Effector memory CD4-positive, alpha-beta T cell (primary cell): ENCODE measurements at places on chromosomes 7 and 10.

GRCh38 chr7:92192326-92192725 is 13.4 kb upstream of the LRRD1 start:
- no peak for DNase-seq

DNA sequence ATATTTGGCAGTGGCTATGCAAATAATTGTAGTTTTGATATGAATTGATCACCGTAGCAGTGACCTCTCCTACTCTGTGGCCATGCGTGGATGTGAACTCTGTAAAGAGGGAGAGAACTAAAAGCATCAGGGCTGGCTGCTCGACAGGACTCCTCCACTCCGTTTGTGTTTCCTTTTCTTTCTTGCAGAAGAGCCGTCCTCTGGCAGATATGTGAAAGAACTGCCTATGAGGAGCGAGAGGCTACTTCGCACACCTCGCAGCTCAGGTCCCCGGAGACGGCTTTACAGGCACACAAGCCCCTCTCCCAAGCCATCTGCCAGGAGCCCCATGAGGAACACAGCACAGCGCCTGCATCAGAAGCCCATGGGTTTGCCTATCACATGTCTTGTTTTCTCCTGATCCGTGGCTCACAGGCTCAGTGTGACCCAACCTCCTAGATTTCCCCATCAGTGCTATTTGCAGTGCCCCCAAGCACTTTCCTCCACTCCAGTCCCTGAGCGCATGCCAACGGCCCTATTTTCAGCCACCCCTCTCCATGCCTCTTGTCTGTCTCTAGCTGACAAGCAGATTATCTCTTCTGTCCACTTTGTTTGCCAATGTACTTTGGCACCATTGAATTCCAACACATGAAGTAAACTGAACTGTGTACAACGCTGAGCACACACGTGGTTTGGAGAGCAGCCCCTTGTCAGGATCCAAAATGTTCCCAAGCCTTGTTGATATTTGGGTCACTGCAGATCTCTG is 164.3 kb upstream of the AKR1E2 start:
- DNase-seq, result no peak

GRCh38 chr7:102008535-102009262 is 191.3 kb downstream of the CUX1 start:
- no peak for DNase-seq

DNA sequence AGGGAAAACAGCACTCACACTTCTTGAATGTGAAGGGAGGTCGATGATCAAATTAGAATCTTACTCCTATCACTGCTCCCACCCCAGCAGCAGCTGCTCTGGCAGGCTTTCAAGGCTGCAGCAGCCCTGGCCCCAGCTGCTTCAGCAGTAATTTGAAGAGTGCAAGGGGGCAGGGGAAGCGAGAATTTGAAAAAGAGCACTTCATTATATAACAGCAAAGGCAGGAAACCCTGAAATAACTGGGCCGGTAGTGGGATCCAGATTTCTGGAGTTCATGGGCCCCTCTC is 44.9 kb downstream of the MYPN start:
- no peak for DNase-seq

GRCh38 chr10:88292185-88292514 is 291.0 kb downstream of the RNLS start:
- DNase-seq, result no peak

GRCh38 chr10:14727924-14728323 is 46.8 kb downstream of the FAM107B start:
- no peak for DNase-seq

DNA sequence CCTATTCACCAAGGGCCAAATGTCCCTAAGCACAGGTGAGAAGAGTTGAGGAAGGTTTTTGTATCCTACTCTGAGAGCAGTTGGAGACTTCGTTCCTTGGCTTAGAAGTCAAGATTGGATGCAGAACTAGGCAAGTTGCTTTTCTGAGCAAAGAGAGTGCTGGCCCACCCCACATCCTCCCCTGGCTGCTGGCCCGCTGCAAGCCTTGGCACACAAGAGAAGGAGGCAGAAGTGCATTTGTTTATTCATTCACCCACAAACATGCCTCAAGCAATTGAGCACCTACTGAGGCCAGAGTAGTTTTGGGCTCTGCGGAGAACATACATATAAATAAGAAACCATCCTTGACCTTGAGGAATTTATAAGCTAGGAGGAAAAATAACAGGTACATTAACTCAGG is 318.9 kb downstream of the KCNMA1 start:
- no peak for DNase-seq

DNA sequence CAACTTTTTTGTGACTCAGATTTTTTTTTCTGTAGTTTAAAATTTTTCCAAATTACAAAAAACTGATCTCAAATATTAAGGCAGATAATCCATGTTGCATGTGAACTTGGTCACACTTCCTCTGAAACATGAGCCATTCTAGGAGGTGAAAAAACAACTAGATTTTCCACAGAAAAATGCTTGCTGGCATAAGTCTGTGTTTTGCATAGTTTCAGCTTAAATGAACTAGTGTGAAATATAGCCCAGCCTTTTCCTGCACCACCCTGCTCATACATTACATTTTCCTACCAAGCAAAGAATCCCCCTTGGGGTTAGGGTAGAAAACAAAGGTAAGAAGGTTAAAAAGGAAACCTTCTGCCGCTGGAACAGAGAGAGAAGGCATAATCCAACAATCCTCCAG is 48.2 kb downstream of the SLC25A13 start:
- no peak for DNase-seq

DNA sequence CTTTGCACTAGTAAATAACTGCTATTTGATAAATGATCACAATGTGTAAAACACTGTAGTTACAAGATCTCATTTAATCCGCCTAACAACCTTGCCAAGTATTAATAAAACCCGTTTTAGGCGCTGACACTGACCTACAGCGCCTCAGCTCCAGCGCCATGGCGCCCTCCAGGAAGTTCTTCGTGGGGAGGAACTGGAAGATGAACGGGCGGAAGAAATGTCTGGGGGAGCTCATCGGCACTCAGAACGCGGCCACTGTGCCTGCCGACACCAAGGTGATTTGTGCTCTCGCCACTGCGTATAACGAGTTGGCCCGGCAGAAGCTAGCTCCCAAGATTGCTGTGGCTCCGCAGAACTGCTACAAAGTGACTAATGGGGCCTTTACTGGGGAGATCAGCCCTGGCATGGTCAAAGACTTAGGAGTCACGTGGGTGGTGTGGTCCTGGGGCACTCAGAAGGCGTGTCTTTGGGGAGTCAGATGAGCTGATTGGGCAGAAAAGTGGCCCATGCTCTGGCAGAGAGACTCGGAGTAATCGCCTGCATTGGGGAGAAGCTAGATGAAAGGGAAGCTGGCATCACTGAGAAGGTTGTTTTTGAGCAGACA is 1.1 kb upstream of the TNPO3 start:
- DNase-seq, result no peak

DNA sequence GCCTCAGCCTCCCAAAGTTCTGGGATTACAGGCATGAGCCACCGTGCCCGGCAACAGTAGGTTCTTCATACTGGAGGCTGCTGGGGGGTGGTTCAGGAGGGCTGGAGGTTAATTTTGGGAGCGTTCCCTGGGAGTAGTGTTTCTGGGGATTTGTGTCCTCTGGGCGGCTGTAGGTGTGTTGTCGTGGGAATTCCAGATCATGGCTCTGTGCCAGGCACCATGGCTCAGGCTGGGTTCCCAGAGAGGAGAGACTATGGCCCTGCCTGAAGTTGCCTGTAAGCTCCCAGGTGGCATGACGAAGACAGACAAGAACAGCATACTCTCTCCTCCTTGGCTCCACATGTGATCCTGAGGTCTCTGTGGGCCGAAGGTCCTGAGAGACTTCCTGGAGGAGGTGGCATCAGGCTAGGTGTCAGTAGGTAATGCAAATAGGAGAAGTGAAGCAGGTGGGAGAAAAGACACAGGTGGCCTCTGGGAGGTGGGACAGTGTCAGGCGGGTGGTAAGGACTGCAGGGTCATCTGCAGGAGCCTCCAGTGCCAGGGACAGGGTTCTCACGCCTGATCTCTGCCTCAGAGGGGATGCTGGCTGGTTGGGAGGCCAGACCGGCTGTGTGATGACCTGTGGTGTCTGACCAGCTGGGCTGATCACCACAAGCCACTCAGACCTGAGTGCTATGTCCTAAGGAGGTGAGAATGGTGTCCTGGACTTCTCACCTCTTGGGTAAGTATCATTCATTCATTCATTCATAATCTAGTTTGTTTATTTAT is 18.7 kb downstream of the CLIP2 start:
- DNase-seq, result no peak

DNA sequence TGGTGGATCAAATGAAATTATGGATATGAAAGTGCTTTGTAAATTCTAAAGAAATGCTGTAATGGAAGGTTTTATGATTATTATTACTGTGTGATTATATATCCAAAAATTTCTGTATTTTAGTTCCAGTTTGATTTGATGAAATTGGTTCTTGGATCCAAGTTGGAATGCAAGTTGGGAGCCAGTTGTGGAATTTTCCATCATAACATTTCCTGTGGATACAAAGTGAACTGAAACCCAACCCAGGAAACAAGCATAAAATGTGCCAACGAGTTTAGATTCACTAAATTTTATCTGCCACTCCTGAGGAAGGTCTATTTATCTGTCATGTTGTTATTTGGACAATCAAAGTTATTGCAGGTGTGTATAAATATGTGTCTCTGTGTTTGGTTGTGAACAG is 131.4 kb upstream of the MDFIC start:
- no peak for DNase-seq

- no peak for DNase-seq
Measured at GRCh38 chr7:13844954-13845353, 144.5 kb downstream of the ETV1 start.

- no peak for DNase-seq
Measured at GRCh38 chr10:133458021-133458709, 4.4 kb downstream of the SCART1 start.

- DNase-seq, result no peak
Measured at GRCh38 chr7:116159711-116160110, 50.6 kb upstream of the TES start.

GRCh38 chr7:126569402-126569801 is 683.3 kb downstream of the GRM8 start:
- no peak for DNase-seq

GRCh38 chr7:28360739-28361138 is 51.6 kb upstream of the CREB5 start:
- no peak for DNase-seq

DNA sequence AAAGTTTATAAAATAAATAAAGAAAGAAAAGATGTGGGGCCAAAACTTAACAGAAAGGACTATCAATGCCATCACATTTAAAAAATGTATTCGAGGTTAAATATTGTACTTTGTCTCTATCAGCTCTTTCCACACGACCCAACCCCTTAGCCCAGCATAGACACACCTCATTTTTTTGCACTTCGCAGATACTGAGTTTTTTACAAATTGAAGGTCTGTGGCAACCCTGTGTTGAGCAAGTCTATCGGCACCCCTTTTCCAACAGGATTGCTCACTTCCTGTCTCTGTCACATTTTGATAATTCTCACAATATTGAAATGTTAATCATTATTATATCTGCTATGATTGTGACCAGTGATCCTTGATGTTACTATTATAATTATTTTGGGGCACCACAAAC is 151.6 kb upstream of the TBX20 start:
- no peak for DNase-seq

DNA sequence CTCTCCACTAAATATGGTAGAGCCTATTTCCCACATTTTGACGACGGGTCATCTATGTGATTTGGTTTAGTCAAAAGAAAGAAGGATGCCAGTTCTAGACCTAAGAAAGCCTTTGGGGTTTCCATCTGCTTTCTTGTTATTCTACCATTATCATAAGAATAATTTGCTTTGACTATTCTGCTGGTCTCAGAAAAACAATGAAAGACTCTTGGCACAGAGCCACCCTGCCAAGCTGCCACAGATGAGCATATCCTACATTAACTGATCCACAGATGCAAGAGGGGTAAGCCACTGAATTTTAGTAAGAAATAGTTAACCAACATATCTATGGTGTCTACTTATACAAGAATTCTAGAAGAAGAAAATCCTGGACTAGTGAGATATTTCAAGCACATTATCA is 158.6 kb upstream of the MAGI2 start:
- no peak for DNase-seq

DNA sequence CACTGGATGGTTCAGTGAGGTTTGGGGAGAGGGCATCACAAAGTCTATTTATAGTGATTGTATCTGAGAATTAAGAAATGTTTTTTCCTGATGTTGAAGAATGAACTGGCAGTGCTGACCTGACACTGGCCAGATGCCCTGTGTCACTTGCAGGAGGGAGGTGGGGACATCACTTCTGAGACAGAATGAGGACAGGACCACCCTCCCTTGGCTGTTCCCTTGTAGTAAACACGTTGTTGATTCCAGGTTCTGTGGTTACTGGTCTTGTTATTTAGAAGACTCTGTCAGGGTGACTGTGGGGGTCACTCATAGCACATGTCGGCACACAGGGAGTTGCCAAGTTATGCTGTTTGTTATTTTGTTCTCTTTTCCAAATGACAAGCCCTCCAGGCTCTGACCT is 126.4 kb downstream of the ADCY1 start:
- DNase-seq, result no peak

GRCh38 chr10:129323879-129324278 is 143.2 kb upstream of the MGMT start:
- DNase-seq, result no peak

DNA sequence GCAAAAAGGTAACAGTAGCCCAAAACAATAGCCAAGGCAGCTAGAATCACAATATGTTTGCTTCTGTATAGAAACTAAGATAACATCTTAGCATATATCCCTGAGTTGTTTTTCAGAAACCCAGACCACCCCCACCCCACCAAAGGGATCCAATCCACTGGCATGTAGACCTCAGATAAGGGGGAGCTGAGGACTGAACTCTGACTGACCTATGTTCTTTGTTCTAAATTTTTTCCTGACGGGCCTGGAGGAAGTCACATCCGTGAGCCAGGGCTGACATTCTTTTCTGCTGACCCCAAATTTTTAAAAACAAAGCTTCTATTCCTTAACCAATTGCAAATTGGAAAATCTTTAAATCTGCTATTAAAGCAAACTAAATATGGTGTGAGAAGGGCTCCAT is 493.9 kb upstream of the IGFBP3 start:
- DNase-seq, result no peak

- DNase-seq, result no peak
Measured at GRCh38 chr7:74306730-74307469, 17.7 kb downstream of the CLIP2 start.

DNA sequence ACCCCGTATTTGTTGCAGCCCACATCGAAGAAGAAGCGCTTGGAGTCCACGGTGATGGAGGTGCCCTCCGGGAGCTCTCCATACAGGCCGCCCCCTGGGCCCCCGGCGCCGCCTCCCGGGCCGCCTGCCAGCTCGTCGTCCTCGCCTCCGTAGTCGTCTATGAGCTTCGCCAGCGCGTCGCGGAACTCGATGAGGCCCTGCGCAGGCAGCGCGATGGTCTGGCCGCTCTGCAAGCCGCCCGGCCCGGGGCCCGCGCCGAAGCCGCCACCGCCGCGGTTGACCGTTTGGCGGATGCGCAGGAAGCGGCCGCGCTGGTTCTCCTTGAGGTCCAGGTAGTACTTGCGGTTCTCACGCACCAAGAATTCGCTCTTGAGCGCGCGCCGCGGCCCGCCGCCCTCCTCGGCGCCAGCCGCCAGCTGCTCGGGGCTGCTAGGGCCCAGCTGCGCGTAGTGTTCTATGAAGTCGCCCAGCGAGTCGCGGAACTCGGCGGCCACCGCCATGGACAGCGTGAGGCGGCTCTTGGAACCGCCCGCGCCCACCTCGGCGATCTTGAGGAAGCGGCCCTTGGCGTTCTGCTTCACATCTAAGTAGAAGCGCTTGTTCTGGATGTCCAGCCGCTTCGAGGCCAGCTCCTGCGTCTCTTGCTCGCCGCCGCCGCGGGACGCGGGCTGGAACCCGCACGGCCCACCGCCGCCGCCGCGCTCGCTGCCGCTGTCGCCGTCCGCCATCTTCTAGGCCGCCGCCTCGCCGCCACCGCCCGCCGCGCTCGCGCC is 523 bp downstream of the PURB start:
- DNase-seq, result peak; percentile 36
